ENCODE measurements at places on chromosomes 11 and 22. TPM values are rescaled to one million over a fixed set of nuclear protein-coding genes. Genes with fewer than 3 reads are reported as not detected.

The OLFML1 gene
- total RNA-seq = 14.9 TPM

- H3K27ac ChIP-seq = no peak overlapping the region
- no peaks in the 10 kb centered on the region for H3K36me3 ChIP-seq
- no peak overlapping the region for H3K4me3 ChIP-seq
- DNase-seq = peak; percentile 11
These were observed 16.6 kb upstream of the MS4A6E start for GRCh38 chr11:60310407-60310998.

GRCh38 chr11:112016765-112017376 is 8.3 kb upstream of the DLAT start:
- no peaks in the 10 kb centered on the region for H3K27me3 ChIP-seq
- no peaks in the 10 kb centered on the region for H3K36me3 ChIP-seq
- no peak overlapping the region for H3K4me3 ChIP-seq
- DNase-seq = no peak
- no peaks in the 10 kb centered on the region for H3K4me1 ChIP-seq

DNA sequence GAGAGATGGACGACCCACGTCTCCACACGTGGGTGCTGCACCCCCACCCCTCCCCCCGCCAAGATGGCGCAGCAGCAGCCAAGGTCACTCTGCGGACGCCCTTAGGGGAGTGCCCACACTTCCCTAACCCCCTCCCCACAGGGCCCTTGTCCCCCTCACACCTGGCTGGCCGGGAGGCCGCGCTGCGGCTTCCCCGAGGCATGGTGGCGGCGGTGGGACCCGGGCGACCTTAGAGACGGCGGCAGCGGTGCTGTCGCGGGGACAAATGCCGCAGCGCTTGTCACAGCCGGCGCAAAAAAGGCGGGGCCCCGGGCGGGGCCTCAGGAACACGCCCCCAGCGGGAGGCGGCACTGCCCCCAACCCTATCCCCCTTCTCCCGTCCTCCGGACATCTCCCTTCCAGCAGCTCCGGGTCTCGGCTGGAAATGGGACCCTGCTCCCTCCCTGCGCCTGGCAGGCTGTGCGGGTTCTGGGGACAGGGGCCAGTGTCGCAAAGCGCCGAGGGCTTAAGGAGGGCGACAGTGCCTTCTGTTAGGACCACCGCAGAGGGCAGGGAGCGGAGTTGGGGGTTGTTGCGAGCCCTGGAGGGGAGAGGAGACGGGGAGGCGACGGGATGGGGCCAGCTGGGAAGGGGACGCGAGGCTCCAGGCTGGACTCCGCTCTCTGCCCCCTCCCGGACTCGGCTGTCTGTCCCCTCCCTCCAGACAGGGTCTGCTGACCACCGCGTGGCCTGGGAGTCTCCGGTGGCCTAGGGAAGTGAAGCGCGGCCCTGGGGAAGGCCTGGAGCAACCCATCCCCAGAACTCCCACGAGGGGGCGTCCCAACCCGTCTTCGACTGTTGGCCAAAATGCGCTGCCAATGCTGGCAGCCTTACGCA is at the start of gene CHCHD10:
Gene CHCHD10, minus strand, starts transcription at position 300 of the 876 bp plus-strand sequence. Its CDS starts 98 bp downstream, at position 202.
- DNase-seq = peak; percentile 86
- peak within 1 kb of the TSS; percentile 65 for H3K4me3 ChIP-seq
- peak within 1 kb of the TSS; percentile 89 for H3K27ac ChIP-seq
- no peaks in the 10 kb centered on the region for H3K27me3 ChIP-seq

The TPBGL gene
- 0.58 TPM for total RNA-seq

- no peaks in the 10 kb centered on the region for H3K36me3 ChIP-seq
- H3K4me1 ChIP-seq = no peaks in the 10 kb centered on the region
- no peaks in the 10 kb centered on the region for H3K27me3 ChIP-seq
- no peak for DNase-seq
- no peak overlapping the region for H3K27ac ChIP-seq
These were observed 33.1 kb upstream of the SMPD1 start for GRCh38 chr11:6357222-6357621.

The CDC45 gene
- 2.1 TPM for total RNA-seq

DNA sequence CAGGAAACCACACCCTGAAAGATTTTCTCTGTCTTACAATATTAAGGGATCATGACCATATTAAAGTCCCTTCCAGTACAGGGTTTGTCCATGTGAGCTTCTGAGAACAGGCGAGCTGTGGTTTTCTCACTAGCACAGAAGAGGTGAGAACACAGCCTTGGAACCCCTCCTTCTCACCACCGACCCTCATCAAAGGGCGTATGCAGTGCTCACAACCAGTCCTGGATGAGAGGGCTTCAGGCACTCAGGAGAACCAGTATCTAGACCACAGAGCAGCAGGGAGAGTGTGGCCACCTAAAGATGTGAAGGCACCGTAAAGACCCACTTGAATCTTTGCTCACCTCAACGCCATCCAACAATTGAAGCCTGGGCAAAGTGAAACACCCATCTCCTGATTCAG is 397.0 kb downstream of the ETS1 start:
- DNase-seq = no peak
- no peak overlapping the region for H3K27ac ChIP-seq
- no peak overlapping the region for H3K4me3 ChIP-seq
- H3K27me3 ChIP-seq = no peaks in the 10 kb centered on the region
- H3K36me3 ChIP-seq = no peaks in the 10 kb centered on the region

The NAALAD2 gene
- total RNA-seq = 32.0 TPM

GRCh38 chr11:77505956-77506355 is 32.1 kb upstream of the PAK1 start:
- no peaks in the 10 kb centered on the region for H3K36me3 ChIP-seq
- no peak for DNase-seq
- no peaks in the 10 kb centered on the region for H3K27me3 ChIP-seq
- H3K4me3 ChIP-seq = no peak overlapping the region
- H3K27ac ChIP-seq = no peak overlapping the region

GRCh38 chr11:420054-420910 is 5.5 kb upstream of the SIGIRR start:
- no peak for DNase-seq
- H3K27ac ChIP-seq = no peak overlapping the region
- peaks cover 9% of the 10 kb centered on the region for H3K27me3 ChIP-seq
- H3K4me1 ChIP-seq = peaks cover 12% of the 10 kb centered on the region
- no peaks in the 10 kb centered on the region for H3K36me3 ChIP-seq

GRCh38 chr11:20541503-20541902 is 57.9 kb upstream of the SLC6A5 start:
- no peaks in the 10 kb centered on the region for H3K36me3 ChIP-seq
- no peak overlapping the region for H3K27ac ChIP-seq

DNA sequence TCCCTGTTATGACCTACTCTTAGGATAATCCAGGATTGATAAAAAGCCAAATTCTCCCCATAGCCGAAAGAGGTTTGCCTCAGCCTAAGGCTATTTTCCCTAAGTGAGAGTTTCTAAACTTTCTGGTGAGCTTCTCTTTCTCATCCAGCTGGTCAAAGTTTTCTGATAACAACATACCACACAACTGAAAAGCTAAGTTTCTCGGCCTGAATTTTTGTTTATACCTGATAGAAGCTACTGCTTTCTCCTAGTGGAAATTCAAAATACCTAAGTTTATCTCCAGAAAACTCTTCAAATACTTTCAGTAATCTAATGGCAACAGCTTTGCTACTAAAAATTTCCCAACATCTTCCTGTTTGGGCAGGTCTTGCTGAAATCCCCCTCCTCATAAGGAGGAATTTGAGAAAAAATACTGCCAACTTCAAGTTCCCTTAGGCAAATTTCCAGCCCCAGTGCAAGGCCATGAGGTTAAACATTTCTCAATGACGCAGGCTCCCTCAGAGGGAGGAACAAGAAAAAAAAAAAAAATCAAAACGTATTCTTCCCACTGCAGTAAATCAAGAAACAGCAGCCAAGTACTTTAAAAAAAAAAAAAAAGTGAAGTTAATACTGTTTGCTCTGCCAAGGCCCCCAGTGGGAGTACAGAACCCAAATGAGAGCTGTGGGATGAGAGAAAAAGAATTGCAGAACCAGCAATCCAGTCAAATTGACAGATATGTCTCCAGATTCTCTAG is 127.0 kb downstream of the MRTFA start:
- no peak overlapping the region for H3K4me3 ChIP-seq
- peaks cover 48% of the 10 kb centered on the region for H3K4me1 ChIP-seq
- no peaks in the 10 kb centered on the region for H3K36me3 ChIP-seq
- no peak overlapping the region for H3K27ac ChIP-seq

DNA sequence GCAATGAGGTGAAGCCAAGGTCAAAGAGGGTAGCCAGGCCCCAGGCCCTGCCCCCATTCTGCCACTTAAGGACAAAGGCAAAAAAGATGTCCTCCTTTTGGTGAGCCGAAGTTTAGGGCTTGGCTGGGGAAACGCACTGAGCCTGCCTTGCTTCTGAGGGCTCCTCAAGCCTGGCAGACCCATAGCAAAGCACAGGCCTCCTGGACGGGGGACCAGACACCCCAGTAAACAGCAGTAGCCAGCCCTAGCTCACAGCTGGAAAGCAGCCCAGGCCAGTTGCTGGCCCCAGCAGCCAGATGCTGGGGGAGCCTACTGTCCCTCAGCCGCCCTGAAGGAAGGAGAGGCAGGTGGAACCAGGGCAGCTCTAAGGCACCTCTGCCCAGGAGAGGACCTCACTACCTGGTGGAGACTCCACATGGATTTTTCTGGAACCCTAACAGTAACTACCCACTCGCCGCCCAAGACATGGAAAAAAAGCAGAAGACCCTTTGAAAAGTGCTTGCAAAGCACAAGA is 3.8 kb upstream of the PYGM start:
- peaks cover 39% of the 10 kb centered on the region for H3K36me3 ChIP-seq
- DNase-seq = no peak
- H3K4me1 ChIP-seq = peaks cover 4% of the 10 kb centered on the region

DNA sequence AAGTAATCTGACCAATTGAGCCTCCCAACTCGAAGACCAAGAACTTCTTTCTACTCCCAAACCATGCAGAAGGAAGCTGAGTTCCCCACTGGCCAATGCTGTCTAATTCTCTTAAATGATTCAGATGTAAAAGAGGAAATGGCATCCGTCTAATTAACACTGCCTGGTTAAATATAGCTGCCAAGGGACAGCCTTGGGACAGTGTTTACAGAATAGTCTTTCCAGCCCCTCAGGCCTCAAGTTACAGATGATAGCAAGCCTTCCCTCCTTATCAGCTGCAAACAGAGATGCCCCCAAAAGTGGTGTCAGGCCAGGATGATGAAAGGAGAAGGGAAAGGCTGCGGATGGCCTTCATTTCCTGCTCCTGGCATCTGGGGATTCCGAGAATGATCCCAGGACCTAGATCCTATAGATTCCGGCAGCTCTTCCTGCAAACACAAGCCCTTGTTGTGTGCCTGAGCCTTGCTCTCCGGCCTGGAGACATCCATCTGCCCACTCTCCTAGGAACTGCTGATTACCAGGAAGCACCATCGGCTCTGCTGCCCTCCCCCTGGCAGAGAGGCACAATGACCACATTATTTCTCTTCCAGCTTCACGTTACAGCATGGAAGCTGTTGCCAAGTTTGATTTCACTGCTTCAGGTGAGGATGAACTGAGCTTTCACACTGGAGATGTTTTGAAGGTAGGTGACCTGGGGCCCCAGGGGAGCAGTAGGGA is 13.5 kb upstream of the TMA7B start:
- H3K4me1 ChIP-seq = no peaks in the 10 kb centered on the region
- no peak for DNase-seq
- no peaks in the 10 kb centered on the region for H3K36me3 ChIP-seq
- no peaks in the 10 kb centered on the region for H3K27me3 ChIP-seq
- no peak overlapping the region for H3K27ac ChIP-seq

Data from lung (tissue), 17 donors.